Hematopoietic multipotent progenitor cell treated with erythropoietin and hydrocortisone succinate and interleukin-3 and kit ligand, for 17 days (in vitro differentiated cells): ENCODE measurements at places on chromosomes 3 and 15.

- DNase-seq, result no peak
Observed at GRCh38 chr15:100892013-100892355, 12.4 kb downstream of the ALDH1A3 start.

GRCh38 chr15:38695249-38696108, 130.9 kb upstream of the RASGRP1 start:
- DNase-seq, result no peak

- no peak for DNase-seq
Observed at GRCh38 chr3:55936549-55937052, 449.5 kb upstream of the WNT5A start.

DNA sequence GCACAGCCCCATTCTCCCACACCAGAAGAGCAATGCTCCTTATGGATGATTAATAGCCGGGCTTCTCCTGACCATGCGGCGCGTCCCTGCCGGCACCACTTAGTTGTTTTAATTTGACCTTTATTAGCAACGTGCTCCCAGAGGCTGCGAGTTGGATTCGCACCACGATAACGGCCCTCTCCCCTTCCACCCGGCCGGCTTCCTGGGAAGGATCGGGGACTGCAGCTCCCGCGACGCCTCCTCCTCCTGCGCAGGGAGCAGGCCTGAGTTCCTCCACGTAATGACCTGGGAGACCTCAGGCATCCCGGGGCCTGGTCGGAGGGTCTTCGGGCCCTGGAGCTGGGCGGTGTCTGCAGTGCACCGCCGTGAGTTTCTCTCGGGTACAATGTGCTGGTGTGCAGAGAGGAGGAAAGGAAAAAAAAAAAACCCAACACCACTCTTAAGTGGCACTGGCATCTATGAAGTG, 243.3 kb upstream of the TOPAZ1 start:
- no peak for DNase-seq

DNA sequence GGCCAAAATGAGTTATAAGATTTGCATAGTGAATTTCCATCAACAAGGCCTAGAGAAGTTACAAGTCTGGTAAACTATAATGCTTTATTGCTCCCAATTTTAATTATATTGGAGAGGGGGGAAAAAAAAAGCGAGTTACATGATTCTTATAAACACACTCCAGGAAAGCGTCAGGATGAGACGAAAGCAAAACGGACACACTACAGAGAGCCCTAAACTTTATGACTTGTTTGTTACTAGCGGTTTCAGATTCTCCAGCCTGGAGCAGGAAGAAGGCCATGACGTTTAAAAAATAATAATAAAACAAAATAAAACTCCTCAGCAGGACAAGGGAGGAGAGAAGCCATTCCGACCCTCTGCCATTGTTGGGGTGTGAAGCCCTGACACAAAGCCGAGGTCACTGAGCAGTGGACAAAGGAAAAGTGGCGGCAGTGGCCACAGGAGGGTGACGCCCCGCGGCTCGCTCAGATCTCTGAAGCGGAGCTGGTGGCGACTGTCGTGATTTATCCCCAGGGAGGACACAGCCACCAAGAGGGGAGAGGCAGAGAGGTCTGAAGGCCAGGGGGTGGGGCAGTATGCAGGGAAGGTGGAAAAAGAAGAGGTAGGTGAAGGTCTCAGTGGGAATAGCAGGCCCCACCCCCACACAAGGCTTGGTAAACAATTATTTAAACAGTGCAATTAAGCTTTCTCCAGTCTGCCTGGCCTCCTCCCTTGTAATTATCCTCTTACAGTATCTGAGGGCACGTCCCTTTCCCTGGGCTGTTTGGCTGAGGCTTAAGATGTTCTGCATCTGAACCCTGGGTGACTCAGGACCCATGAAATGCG, 45.3 kb downstream of the ADAMTS9 start:
- DNase-seq, result no peak

DNA sequence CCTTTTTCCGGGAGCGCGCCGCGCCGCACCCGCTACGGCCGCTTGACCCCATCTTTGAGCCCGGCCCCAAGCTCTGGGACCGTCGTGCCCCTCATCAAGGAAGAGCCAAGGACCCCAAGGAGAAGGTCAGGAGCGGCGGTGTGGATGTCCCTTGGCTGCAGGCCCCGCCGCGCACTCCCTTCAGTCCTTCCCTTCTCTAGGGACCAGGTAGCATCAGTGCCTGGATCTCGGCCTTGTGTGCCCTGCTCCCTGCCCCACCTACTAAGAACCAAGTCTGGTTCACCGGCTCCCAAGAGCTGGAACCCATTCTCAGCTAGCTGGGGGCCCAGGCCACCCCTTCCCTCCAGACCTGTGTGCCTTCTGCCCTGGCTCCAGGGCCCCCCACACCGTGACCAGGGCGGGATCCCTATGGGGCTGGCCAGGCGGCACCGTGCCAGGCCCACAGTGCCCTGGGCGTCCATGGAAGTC, 69.3 kb upstream of the CGNL1 start:
- DNase-seq, result no peak

- DNase-seq, result no peak
Observed at GRCh38 chr15:65328506-65329287, 24.2 kb downstream of the RNU5B-1 start.

DNA sequence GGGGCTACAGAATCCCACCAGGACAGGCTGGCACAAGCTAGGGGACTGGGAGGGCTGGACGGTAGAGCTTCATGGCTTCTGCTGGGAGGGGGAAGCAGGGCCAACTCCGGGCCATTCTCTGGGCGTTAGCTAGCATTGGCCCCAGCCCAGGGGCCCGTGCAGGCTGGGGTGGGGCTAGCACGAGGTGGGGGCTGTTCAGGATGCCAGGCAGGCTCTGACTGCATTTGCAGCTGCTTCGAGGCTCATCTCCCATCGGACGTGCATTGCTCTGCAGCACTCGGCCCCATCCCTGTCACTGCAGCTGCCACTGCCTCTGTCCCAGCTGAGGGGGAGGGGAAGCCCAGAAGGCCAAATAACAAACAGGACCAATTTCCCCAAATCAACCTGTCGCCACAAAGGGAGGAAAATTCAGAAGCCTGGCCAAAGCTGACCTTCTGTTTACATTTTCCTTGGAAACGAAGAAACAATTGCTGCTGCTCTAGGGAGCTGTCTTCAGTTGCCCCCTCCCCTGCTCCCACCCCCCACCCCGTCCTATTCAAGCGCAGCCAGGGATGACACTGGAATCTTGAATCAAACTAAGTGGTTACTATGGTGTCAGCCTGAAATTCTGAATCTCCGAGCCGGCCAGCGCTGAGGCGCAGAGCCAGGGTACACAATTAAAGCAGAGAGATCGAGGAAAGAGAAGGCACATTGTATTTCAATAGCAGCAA, 138.8 kb upstream of the PRR20G start:
- no peak for DNase-seq

DNA sequence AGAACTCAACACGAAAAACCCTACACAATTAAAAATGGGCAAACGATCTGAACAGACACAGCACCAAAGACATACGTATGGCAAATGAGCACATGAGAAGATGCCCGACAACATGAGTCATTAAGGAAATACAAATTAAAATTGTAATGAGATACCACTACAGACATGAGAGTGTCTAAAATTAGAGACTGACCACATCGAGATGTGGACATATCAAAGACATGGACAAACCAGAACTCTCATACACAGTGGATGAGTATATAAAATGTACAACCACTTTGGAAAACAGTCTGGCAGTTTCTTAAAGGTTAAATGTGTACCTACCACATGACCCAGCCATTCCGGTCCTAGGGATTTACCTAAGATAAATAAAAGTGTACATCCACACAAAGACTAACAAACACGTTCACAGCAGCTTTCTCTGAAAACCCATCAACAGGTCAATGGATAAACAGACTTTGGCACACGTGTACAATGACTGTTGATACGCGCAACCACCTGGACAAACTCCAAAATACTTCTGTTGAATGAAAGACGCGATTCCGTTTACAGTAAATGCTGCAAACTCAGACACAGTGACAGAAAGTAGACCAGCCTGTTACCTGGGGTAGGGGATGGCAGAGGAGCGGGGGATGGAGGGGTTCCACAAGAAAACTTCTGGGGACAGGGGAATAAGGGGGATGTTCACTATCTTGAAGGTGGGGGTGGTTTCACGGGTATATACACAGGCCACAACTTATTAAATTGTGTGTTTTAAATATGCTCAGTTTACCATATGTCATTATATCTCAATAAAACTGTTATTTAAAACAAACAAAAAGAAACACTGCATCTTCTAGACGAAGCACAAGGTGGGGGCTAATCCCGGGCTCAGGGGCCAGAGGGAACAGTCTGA, 2.1 kb downstream of the TNK2 start:
- DNase-seq, result peak; percentile 68
